Thoracic aorta (tissue), 2 donors: ENCODE measurements at places on chromosomes 3 and 15. TPM values are rescaled to one million over a fixed set of nuclear protein-coding genes. Genes with fewer than 3 reads are reported as not detected.

DNA sequence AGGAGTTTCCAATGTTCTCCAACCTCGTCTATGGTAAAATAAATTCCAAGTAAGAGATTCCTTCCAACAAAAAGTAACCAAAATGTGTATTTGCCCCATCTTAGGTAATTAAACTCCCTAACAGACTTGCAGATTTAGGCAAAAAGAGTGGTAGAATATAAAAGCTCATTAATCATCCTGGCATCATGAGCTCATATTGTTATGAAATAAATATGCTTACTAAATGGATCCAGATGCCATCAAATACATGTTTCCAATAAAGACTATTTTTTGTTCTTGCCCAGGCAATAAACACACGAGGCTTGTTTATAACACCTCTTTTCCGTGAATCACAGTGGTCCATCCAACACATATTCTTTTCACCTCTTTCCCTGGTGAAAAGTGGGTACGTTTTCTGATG, 189.4 kb downstream of the THSD4 start:
- DNase-seq: no peak

DNA sequence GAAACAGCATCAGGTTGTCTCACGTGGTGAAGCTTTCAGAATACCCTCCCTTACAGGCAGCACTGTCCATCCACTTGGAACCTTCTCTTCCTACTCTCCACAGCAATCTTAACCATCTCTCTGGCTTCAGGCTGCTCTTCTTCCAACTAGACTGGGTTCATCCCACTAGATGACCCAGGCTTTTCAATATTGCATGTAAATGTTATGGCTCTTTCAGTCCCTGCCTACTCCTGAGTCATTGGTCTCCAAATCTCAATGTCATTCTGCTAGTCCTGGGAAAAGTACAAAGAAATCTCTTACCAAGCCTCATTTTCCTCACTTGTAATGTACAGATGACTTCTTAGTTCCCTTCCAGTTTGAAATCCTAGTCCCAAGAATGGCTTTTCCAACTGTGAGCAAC, 109.7 kb upstream of the CTNNB1 start:
- no peak for DNase-seq

GRCh38 chr15:61687651-61688050, 372.6 kb downstream of the VPS13C start:
- DNase-seq: no peak

DNA sequence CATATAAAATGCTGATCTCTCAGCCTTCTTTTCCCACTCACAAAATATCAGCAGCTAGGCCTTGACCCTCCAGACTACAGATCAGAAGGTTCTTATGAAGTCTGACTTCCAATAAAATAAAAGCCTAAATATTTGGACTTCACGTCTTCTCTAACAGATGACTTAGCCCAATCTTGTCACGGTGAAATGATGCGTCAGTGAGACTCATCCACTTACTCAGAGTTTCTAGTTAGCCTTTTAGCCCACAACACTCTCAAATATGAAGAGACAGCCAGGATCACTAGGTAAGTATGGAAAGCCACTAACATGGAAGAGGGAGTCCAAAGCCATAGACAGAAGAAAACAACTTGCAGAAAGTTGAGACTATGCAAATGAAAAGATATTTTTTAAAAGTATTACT, 601.2 kb downstream of the PYDC2 start:
- DNase-seq: no peak

DNA sequence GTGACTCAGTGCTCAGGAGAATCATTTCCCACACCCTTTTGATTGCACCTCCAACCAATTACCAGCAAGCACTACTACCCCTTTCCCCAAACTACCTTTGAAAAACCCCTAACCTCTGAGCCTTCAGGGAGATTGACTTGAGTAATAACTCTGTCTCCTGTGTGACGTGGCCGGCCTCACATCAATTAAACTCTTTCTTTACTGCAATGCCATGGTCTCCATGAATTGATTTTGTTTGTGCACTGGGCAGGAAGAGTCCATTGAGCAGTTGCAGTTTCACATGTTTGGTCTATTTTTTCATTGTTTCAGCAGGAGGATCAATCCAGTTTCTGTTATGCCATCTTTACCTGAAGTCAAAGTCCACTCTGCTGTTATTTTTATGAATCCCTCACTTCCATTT, 32.4 kb downstream of the SCN11A start:
- no peak for DNase-seq

DNA sequence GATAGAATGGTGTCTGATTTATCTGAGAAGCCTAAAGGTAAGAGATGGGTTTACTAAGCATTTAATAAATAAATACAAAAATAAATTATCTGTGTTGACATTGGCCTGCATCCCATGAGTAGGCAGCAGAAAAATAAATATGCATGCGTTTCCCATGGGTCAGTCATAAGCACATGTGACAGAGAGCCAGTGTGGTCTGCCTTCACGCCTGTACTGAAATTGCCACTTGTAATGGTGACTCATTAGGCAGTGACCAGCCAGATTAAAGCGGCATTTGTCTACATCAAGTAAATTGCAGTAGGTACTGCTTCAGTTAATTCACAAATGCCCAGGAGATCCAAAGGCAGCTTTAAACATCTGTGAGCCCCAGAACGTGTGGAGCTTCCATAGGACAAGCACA, 399.6 kb downstream of the NAALADL2 start:
- DNase-seq: no peak

The CHRM5 gene
- total RNA-seq: not detected

The BFSP2 gene
- not detected for total RNA-seq

GRCh38 chr3:15513810-15514662, 7.5 kb downstream of the COLQ start:
- no peak for DNase-seq

The CDC25A gene
- 2.5 TPM for total RNA-seq

DNA sequence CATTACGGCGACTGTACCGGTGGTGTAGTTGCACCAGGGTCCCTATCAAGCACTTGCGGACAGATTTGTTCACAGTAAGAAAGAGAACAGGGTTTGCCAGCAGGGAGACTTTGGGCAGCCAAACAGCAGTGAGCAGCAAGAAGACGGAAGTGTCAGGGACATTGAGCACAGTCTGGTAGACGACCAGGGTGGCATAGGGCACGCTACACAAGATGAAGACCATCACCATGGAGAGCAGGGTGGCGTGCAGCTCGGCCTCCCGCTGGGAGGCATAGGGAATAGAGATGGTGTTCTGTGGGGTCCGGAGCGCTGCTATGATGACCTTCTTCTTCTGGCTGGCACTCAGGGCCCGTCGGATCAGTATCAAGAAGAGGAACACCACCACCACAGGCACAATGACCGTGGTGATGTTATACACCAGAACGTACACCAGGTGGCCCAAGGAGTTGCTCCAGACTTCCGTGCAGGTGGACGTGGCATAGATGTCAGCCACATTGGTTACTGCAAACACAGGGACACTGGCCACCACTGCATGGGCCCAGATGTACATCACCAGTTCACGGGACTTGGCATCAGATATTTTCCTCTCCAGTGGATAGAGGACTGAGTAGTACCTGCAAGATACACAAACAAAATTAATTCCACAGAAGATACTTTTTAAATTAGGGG, 19.1 kb upstream of the FSIP1 start:
- no peak for DNase-seq

DNA sequence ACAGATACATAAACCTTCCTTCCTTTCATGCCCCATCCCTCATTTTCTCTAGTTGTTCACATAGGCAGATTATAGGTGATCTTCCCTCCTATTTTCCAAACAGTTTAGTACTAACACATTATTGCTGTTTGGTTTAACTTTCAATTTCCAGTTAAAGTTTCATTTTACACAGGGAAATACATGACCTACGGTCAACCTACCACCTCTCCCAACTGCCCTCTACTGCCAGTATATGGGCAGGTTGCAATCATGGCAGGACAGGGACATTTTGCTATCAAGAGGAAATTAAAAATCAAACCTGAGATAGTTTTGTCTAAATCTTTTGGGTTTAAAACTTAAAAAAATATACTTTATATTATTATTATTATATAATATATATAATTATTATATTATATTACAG, 26.1 kb upstream of the TFDP2 start:
- no peak for DNase-seq

GRCh38 chr15:81270781-81271491, 53.0 kb downstream of the STARD5 start:
- no peak for DNase-seq

The FAM162A gene
- total RNA-seq: 7.1 TPM

DNA sequence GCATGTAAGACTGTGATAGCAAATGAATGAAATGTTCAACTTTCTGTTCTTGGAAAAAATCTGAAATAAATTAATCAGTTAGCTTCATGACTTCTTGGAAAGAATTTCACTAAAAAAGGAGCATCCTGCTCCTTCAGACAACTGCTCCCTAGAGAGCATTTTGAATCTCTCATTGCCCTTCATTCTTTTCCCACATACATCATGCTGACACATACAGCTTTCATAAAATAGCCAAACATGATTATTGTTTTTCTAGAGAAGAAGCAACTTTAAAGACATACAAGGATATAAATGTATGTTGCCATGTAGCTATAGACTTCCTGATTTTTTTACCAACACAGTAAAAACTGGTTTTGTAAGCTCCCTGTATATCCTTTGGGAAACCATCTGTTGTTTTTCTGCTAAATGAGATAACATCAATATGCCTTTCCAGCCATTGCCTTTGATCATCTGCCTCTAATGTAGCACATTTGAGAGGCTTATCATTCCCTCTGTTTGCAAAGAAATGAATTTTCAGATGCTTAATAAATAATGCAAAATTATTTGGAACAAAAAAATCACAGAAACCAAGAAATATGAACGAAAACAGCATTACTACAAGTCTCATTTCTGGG, 248.2 kb upstream of the GPR149 start:
- DNase-seq: no peak

DNA sequence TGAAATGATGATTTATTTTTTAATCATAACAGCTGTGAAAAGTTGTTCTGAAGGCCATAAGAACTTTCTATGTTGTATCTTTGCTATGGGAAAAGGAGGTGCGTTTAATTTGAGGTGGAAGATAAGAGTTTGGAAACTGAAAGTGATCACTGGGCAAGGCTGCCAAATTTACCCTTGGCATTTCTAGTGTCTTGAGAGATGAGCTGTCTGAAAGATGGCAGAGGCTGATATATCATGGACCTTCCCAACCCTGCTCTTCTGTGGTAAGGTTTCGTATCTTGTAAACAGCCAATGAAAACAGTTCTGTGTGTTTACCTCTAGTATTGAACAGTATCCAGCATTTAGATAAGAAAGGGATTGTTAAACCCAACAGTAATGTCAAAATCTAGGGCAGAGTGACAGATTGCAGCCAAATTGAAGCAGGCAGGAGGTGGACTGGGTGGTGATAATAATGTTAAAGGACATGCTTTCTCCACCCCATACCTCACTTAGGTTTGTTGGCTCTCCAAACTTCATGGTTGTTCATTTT, 15.8 kb upstream of the NFKBIZ start:
- no peak for DNase-seq

GRCh38 chr15:58167095-58167691, 29.0 kb downstream of the AQP9 start:
- DNase-seq: no peak

DNA sequence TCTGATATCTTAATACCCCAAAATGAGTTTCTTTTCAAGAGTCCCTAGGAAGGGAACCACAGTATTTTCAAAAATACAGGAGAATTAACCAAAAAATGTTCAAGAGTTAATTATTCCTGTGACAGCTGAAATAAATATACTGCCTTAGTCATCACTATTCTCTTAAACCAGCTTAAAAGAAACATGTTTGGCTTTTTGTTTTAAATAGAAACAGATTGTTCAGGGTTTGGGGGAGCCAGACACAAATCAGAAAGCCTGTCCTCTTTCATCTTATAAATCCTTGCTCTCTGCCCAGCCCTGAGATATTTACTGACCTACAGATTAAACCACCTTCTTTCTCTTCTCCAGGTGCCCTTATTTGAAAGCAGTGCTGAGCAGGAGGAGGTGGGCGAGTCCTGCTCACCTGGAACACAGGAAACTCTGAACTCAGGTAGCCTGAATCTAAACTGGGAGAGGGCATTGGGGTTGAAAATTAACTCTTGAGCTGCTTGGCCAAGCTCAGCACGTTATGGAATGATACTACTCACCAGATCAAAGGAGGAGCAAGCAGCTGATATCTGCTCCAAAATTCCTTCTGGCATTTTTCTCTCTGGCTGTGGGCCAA, 84.1 kb upstream of the SPRED1 start:
- DNase-seq: no peak
